Right ventricle myocardium superior (tissue), 1 donor: ENCODE measurements at places on chromosomes 1 and 21.

DNA sequence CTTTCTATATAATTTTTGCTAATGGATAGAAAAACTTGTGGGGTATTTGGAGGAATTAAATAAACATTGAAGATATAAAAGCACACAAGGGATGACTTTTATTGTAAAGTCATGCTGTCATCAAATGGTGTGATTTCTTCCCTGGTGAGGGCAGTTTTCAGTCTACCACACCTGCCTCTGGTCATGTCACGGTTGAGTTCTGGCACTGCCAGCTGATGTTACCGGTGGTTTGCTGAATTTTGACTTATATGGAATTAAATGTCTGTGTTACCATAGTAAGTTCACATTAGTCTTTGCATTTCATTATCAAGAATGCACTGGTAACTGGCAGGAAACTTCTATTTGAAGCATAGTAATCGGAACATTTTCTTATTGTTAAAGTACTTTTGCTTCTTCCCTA, 13.4 kb downstream of the S1PR1 start:
- DNase-seq: no peak

DNA sequence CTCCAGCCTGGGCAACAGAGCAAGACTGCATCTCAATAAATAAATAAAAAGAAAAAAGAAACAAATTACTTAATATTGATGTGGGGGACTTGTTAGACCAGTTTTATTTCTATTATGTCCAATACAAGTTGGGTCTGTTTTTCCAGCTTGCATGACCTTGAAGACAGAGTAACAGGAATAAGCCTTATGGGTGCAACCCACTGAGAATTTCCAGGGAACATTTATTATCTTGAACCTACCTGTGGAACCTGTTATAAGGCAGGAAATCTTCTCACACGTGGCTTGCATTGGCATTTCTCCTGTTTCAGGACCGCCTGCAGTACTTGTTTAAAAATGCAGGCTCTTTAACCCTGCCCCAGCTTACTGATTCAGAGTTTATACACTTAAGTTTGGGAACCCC, 64.0 kb downstream of the ZBTB17 start:
- DNase-seq: no peak

- no peak for DNase-seq
Observed at GRCh38 chr21:25586326-25586725, 21.0 kb downstream of the MRPL39 start.

DNA sequence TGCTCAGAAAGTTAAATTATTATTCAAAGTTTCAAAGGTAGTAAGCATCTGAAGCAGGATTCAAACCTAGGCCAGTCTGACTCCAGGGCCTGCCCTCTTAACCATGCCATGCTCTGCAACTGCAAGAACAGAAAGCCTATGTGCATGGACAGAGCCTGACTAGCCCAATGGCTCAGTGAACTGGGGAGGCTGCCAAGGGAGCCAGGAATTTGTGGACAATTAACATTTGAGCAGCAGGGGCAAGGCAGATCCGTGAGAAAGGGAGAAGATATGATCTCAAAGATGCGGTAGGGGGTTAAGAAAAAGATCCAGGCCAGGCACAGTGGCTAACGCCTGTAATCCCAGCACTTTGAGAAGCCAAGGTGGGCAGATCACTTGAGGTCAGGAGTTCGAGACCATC, 6.5 kb upstream of the ATP1A4 start:
- DNase-seq: no peak

DNA sequence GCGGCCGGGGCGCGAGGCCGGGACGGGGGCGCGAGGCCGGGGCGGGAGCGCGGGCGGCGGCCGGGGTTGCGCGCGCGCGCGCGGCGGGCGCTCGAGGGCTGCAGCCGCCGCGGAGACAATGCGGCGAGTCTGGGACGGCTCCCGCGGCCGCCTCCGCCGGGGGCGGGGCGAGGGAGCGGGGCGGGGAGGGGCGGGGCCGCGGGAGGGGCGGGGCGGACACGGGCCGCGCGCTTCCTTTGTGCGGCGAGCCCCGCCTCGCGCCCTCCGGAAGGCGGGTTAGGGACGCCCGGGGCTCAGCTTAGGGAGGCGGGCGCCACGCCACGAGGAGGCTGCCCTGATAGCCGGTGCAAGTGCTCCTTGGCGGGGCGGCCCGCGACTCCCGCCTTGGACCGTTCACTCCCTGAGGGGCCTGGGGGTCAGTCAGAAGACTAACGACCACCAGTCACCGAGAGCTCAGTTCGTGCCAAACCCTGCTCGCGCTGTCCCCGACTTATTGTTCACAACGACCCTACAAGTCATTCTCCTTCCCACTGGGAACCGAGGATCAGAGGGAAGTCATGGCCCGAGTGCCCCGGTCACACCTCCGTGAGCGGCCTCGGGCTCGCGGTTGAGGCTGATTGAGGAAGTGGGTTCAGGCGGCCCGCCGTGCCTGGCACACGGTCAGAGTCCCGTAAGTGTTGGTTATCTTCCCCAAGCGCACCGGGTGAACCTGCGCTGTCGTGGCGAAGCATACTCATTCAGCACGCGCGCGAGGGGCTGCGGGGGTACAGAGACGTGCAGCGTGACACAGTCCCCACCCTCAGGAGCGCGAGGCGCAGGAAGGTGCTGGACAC, 29.1 kb upstream of the A3GALT2 start:
- peak; percentile 95 for DNase-seq
